Inflammatory macrophage treated with lipopolysaccharide for 1 hour (primary cell): ENCODE measurements at places on chromosomes 1 and 21.

DNA sequence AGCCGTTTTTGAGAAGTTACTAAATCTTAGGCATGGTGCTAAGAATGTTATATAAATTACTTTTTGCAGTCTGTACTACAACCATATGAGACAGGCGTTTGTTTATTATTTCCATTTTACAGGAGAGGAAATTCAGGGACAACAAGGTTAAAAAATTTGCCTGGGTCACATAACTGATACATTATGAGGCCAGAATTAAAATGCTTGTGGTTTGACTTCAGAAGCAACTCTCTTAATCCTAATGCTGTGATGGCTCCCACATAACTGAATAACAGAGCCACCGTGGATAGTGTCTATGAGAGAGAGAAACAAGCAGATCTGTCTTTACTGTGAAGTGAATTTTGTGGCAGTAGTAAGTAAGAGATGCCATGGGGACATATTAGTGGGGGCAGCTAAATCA lies 184.9 kb downstream of the NCAM2 start:
- DNase-seq = no peak

DNA sequence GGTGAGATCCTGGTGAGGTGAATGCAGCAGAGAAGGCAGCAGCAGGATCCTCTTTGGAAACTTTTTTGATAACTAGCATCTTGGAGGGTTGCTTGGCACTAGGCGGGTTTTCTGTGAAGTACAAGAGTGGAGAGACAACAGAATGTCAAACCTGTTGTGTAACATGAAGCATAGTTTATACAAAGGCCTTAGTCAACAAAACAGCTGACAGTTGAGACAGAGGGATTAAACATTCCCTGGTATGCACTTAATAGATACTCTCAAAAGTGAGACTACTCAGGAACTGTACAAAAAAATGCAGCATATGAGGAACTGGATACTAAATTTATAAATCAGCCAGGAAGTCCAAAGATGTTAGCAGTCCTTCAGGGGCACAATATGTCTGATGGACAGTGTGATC lies 16.4 kb upstream of the CCDC17 start:
- no peak for DNase-seq

DNA sequence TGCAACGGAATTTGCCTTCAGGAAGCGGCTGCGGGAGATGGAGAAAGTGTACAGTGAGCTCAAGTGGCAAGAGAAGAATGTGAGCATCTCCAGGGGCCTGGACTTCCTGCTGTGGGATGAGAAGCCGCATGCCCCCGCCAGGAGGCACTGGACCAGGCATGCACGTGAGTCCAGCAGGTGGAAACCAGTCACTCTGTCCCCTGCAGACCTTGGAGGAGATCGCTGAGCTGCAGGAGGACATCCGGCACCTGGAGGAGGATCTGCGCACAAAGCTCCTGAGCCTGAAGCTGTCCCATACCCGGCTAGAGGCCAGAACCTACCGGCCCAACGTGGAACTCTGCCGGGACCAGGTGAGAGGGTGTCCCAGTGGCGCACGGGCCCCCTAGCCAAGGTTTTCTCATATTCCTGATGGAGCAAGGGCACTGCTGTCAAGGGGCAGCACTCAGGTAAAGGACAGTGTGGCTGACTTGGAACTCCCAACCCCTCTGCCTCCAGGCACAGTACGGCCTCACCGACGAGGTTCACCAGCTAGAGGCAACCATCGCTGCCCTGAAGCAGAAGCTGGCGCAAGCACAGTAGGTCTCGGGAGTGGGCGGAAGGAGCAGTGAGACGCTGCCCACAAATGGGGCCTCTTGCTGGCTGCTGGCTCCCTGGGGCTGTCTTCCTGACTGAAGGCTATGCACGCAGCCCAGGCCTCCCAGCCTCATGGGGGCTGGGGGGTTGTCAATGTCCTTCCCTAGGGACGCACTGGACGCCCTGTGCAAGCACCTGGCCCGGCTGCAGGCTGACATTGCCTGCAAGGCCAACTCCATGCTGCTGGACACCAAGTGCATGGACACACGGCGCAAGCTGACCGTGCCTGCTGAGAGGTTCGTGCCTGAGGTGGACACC lies 1.2 kb upstream of the ADPRS start:
- DNase-seq = no peak

DNA sequence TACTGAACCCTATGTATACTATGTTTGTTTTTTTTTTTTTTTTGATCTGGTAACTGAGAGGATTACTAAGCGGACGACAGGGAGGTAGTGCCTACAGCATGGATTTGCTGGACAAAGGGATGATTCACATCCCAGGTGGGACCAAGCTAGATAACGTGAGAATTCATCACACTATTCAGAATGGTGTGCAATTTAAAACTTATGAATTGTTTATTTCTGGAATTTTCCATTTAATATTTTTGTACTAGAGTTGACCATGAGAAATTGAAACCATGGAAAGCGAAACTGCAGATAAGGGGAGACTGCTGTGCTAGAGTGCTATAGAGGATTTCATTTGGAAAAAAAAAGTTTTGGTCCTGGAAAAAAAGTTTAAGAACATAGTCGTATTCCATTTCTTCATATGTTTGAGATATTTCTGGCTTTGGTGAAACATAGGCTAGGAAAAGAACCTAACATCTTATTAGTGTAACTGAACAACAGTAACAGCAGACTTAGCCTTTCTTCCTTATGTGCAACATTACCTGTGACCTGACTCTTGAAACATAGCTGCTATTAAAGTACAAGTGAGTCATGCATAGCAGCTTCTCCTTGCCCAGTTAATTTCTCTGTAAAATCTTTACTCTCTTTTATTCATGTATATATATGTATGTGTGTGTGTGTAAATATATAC lies 202.5 kb downstream of the FGGY start:
- no peak for DNase-seq

- DNase-seq = no peak
Observed at GRCh38 chr1:154994591-154994990, 1.2 kb downstream of the LENEP start.

- DNase-seq = no peak
Observed at GRCh38 chr1:46532498-46533178, 18.8 kb downstream of the KNCN start.

DNA sequence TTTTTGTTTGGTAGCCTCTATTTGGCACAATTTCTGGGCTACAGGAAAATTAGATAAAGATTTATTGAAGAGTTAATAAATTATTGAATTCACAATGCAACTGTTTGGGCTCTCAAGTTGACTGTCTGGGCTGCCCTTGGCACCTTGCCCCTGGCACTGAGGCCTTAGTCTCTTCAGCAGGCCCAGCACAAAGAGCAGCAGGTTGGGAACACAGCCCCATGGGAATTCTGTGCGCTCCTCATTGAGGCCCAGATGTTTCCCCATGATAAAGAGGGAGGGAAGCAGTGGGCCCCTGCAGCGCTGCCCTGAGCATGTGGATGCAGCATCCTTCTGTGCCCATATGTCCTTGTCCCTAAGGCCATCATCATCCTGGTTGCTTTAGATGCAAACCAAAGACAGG lies 2.9 kb downstream of the CRNN start:
- DNase-seq = no peak

DNA sequence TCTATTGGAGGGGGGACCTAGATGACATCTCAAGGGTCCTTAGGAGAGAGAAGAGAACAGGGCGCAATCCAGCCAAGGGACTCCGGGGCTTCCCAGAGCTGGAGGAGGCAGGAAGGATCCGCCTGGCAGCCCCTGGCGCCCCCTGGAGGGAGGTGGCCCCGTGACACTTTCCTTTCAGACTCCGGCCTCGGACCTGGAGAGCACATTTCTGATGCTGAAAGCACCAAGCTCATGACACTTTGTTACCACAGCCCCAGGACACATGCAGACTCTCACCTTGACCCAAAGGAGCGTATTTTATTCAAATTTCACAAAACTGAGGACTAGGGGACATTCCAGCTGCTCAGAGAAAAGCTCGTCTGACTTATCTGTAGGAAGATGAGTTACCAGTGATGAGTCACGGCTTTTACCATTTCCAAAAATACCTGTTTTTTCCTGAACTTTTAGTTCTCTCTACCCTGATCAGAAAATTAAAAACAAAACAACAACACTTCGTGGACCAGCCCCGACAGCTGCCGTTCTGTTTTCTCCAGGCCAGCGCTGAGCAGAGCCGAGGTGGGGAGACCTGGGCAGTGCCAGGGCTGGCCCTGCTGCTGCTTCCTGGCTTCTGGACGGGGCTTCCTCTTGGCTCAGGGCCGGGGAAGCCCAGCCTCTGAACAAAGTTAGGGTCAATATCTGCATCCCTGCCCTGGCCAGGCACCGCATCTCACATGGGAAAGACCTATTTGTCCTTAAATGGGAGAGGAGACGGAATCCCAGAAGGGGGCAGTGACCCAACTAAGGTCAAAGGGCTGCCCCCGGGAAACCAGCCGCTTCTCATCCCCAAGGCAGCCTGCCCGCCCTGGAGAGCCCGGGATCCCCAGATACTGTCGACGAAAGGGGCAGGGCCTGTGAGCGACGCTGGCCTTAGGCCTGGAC lies 21.6 kb upstream of the POFUT2 start:
- DNase-seq = peak; percentile 47

DNA sequence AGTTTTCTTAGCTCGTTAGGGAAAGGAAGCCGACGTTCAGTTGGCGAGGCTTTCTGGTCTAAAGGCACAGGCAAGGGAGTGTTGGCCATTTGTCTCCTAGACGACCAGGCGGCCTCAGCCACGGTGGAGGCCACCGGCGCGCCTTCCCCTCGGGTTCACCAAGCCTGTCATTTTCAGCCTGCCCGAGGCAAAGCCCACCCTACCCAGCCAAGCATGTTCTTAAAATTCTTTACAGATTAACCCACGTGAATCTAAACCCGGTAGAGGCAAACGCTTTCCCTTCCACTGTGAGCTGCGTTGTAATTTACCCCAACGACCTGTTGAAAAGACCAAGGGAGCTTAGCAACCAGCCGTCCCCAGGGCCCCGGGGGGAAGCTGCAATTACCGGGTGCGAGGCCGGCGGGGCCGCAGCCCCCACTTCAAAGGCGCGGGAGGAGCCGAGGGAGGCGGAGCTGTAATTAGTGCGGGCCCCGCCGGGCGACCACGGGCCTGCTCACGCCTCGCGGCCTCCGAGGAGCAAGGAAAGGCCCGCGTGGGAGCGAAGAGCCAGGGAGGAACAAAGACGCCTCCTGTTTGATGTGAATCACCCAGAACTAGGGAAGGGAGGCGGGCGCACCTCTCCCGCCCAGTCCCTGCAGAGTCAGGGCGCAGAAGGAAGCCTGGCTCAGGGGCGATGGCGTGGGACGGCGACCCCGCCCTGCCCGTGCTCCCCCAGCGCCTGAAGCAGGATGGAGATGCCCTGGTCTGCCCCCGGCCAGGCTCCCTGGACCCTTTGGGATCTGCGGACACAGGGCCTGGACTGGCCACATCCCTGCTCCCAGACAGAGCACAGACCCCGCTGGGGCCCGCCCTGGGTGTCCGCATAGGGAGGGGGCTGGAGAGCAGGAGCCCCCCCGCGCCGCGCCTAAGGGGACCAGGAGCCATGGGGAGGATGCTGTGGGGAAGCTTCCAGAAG lies 12.1 kb upstream of the TSPEAR start:
- DNase-seq = no peak

DNA sequence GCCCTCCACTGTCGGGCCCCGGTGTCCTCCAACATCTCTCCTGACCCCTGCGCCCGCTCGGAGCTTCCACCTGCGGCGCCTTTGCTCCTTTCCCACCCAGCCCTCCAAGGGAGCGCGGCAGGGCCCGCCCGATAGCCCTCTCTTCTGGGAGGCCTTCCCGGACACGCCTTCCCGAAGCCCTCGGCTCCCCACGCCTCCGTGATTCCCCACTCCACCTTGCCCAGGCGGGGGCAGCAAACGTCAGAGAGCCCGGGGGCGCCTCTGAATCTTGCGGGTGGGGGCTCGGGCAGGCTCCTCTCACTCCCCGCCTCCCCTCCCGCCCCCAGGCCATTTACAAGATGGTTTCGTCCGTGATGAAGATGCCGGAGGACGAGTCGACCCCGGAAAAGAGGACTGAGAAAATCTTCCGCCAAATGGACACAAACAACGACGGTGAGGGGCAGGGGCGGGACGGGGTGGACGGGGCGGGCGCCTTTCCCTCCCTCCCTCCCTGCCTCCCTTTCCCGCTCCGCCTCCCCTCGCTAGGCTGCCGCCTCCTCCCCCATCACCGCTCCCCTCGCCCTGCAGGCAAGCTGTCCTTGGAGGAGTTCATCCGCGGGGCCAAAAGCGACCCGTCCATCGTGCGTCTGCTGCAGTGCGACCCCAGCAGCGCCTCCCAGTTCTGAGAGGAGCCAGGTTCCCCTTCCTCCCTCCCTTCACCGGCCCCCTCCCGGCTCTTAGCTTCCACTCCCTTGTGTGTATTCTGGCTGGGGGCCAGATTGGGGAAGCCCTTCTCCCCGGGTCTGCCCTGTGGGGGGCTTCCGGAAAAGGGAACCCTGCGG lies 7.1 kb downstream of the HPCA start:
- DNase-seq = no peak

- no peak for DNase-seq
Observed at GRCh38 chr1:172724765-172725613, 66.1 kb downstream of the FASLG start.

GRCh38 chr1:50139339-50140181 lies 30.8 kb downstream of the ELAVL4 start:
- DNase-seq = no peak

DNA sequence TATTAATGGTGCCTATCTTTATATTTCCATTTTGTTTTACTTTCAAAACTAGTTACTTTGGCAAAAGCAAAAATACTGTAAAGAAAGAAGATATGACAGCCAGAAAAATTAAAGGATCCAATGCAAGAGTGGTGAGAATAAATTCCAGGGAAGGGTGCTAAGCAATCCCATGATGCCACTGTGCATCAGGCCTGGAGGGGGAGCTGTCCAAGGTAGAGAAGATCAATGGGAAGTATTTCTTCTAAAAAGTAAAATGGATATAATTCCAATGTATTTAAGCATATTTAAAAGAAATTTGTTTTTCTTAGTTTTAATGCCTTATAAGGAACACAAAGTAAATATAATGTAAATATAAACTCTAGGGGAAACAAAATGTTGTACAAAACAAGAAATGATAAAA lies 1382.2 kb upstream of the B3GALT2 start:
- no peak for DNase-seq

GRCh38 chr1:60118085-60118484 lies 44.5 kb upstream of the C1orf87 start:
- no peak for DNase-seq

DNA sequence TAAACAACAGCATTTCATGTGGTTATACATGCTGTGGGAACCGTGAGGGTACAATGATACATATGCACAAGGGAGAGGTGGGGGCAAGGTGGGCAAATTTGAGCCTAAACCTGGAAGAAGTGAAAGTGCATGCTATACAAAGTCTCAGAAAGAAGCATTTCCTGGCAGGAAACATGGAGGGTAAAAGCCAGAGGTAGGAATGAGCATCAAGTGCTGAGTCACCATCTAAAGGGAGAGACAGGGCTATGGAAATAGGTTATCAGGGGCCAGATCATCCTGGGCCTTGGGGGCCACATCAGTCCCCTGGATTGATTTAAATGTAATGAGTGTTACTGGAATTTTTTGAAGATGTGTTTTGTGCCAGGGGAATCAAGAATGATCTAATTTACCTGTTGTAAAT lies 60.1 kb upstream of the DAB1 start:
- DNase-seq = no peak
